Melanocyte of skin (primary cell): ENCODE measurements at places on chromosomes 7 and 10. TPM values are rescaled to one million over a fixed set of nuclear protein-coding genes. Genes with fewer than 3 reads are reported as not detected.

The GIMAP6 gene
- total RNA-seq, result not detected in 2 replicates

The CAV1 gene
- total RNA-seq, result 43.4 and 122 TPM in 2 replicates

The NCF1 gene
- not detected in 2 replicates for total RNA-seq

The RHOBTB1 gene
- 25.8 and 46.9 TPM in 2 replicates for total RNA-seq

The TMEM270 gene
- not detected in 2 replicates for total RNA-seq

The URGCP gene
- 37.0 and 37.9 TPM in 2 replicates for total RNA-seq

The TSPAN12 gene
- total RNA-seq, result 0.69 and 0.73 TPM in 2 replicates
